ENCODE measurements at places on chromosomes 12 and 14.

DNA sequence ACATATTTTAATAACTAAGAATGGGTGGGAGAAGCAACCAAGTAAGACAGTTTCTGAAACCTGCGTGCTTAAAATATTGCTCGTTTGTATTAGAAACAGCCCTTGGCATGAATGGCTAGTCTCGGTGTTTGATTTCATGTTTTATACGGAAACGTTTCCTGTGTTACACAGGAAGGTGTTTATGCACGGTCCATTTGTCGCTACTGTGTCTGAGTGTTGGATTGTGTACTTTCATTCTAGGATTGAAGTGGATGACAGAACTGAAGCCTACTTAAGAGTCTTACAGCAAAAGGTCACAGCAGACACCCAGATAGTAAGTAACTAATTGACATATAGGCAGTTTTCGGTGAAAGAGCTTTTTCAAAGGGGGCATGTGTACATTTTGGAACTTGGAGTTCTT is 19.6 kb downstream of the PIWIL1 start:
- no peak for DNase-seq

- no peak for DNase-seq
Measured at GRCh38 chr12:40248585-40249297, 23.9 kb downstream of the LRRK2 start.

GRCh38 chr12:75432924-75433323 is 42.0 kb downstream of the GLIPR1L2 start:
- DNase-seq = no peak

DNA sequence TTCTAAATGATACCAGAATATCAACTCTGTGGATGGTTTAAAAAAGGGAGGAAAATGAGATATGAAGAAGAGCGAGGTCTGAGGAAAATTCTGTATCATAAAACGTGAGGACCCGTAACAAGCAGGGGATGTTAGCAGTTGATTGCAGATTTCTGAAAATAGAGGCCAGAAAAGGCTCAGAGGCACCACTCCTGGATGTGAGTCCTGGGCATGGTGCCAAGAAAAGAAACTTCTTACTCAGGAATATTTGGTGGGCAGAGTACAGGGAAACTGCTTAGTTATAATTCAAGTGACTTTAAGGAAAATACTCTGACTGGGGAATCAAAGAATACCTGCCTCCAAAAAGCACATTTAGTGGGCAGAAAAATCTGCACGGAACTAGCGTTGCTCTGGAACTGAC is 85.5 kb downstream of the PRICKLE1 start:
- peak; percentile 8 for DNase-seq

DNA sequence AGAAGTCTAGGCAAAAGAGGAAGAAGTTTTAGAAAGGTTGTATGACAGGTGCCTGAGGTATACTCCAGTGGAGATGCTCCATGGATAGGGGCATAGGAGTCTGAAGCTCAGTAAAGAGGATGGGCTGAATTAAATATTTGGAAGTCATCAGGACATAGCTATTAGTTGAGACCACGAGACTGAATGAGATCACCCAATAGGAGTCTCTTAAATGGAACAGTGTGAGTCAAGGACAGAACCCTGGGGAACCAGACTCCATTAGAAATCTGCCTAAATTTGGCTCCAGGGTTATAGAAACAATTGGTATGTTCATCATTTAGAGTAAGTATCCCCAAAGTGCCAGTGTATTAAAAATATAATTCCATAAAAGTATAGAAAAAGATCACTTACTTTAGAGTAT is 172.6 kb downstream of the PRKCH start:
- DNase-seq = no peak

- DNase-seq = no peak
Measured at GRCh38 chr14:91273885-91274273, 29.4 kb upstream of the GPR68 start.

DNA sequence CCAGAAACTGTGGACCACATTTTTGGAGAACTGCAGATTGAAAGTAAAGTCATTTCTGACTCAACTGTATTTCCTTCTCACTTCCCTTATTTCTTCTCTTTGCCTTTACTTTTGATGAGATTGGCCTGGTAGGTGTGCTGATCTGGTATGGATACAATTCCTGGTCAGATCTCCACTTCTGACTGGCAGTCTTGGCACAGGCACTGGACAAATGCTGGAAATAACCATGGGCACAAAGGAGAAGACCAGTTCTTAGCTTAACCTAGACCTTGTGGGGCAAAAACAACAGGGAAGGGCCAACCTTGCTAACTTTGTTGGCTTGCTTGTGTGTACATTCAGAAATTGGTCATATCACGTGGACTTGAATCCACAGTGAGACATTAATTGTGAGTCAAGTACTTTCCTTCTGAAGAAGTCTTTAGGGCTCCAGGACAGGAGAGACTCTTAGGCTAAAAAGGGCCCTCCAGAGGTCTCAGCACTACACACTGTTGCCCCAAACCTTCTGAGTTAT is 75.0 kb downstream of the DIP2B start:
- DNase-seq = no peak
